ENCODE measurements at places on chromosomes 16 and 17.

DNA sequence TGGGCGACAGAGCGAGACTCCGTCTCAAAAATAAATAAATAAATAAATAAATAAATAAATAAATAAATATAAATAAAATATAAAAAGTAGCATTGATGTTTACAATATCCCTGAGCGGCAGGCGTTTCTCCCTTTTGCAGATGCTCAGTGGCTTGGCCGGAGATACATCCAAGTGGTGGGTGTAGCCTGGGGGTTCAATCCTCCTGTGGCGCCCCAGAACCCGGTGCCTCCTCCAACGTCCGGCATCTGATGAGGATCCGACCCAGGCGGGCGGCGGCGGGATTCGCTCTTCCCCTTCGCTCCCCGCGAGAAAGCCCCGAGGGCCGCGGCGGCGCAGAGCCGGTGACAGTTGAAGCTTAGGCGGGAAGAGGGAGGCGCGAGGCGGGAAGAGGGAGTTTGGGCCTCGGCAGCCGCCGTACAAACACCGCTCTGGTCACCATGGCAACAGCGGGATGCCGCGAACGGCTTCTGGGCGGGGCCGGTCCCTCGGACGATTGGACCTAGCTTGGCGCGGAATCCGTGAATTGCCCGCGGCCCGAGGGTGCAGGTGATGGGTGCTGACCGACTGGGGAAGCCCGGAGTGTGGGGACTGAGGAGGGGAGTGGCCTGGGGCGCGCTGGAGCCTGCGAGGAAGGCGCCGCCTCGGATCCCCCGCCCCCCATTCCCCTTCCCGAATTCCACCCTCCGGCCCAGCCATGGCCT is 12.7 kb upstream of the ALDOA start:
- peak; percentile 72 for DNase-seq

GRCh38 chr17:76292567-76292966 is 15.5 kb downstream of the QRICH2 start:
- no peak for DNase-seq

DNA sequence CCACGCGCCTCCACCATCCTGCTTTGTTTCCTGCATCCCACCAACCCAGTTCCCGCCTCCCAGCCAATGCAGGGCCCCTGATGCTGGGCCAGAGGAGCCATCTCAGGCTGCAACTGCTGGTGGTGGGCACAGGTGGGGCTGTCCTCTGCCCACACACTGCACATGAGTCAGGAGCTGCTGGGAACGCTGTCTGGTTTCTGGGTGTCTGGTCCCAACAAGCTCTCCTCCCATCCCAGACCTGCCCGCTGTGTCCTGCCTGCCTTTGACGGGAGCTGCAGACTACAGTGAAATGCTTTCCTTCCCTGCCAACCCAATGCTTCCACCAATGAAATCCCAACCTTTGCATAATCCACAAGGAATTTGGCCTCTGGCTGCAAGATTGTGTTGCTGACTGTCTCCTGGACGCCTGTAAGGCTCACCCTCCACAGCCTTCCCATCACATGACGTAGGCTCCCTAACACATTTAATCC is 98.9 kb downstream of the N4BP1 start:
- DNase-seq, result no peak

DNA sequence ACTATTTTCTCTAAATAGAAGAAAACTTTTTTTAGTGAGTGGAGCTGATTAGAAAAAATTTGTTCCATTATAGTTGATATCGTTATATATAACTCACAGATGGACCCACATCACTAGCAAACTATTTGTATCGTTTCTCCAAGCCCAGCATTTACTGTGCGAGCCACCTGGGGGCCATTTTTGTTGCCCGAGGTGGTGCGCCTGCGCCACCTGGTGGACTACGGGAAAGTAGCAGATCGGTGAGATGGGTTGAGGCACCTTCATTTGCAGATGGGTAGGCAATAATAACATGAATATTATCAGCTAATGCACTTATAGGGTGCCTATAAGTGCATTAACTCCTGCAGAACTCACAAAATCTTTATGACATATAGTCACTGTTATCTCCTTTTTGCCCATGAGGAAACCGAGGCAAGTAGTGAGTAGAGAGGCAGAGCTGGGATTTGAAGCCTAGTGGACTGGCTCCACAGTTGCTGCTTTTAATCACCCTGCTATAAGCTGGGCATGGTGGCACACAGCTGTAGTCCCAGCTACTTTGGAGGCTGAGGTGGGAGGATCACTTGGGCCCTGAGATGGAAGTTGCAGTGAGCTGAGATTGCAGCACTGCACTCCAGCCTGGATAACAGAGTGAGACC is 23.2 kb upstream of the NTN1 start:
- DNase-seq, result peak; percentile 12

DNA sequence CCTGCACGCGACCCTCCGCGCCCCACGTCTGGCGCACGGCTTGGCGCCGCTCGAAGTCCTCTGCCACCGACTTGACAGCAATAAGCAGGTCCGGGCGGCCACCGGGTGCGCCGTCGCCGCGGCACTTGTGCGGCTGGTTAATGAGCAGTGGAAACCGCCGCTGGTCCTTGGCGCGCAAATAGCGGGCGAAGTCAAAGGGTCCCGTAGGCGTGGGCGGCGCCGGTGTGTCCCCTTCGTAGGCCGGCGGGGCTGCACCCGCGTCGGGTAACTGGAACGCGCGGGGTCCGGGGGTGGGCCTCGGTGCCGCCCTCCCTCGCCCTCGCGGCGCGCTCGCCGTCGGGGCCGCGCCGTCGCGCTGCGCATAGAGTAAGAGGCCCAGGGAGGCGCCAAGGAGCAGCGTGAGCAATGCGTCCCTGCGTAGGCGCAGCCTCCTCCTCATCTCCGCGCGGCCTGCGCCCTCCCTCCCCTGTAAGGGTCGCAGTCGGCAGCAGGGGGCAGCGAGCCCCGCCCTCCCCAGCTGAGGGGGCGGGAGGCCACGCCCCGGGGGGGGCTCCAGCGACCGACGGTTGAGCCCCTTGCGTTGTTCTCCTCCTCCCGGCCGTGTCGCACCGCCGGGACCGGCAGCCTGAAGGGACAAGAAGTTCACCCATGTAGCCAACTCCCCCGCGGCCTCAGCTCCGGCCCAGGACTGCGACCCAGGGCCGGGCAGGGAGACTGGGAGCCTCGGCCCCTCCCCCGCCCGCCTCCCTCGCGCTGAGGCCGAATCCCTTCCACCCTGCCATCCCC is 558 bp downstream of the B3GNT9 start:
- no peak for DNase-seq

DNA sequence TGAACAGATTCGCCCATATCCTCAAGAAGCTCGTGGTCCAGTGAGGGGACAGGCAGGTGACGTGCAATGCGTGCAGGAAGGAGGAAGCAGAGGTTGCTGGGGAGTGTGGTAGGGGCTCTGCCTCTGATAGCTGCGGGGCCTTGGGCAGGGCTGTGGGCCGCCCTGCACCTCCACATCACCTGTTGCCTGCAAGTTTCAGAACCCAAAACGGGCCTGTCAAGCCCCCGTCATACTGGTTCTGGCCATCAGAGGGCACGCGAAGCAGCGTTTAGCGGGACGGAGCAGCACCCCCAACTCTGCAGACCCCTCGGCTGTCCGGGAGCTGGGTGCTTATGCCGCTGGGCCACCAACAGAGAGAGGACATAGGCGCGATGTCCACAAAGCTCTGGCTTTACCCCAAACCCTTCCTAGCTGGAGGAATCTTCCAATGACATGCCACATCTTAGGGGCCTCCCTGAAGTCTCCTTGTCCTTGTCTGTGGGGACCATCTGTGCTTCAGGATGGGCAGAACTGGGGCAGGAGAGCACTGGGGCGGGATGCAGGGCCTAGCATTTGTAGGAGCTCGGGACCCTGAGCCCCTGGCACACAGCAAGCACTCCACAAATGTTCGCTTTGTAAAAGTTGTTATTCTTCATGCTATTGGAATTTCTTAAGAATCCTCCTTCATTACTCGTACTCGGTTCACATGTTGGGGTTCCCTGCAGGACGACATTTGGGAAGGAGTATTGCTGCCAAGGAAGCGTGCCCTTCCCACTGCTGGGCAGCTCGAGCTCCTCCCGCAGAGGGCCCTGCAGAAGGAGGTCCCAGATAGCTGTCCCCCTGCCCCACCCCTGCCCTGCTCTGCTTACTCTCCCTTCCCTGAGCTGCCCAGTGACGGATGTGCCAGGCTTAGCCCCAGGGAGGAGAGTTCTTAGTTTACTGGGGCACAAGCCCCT is 64.3 kb downstream of the CNGB1 start:
- no peak for DNase-seq
